IMR-90 (cell line): ENCODE measurements at places on chromosomes 5 and 9. TPM values are rescaled to one million over a fixed set of nuclear protein-coding genes. Genes with fewer than 3 reads are reported as not detected.

DNA sequence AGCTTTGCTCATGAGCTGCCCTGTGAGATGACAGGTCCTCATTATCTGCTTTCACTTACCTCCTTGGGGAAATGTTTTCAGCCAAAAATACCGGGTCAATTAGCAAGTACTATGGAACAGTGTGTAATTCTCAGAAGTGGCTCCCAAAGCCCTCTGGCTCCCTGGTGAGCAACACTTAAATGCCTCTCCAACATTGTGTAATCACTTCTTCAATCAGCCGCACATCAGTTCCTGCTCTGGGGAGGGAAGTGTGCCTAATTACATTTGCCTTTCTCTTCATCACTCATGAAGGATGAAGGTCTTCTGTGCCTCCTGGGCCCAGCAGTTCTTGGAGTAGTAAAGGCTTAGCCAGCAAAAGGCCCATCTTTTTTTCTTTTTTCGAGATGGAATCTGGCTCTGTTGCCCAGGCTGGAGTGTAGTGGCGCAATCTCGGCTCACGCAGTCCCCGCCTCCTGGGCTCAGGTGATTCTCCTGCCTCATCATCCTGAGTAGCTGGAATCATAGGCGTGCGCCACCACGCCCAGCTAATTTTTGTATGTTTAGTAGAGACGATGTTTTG, 23.1 kb downstream of the NIM1K start:
- H3K27ac ChIP-seq: no peak overlapping the region
- H3K27me3 ChIP-seq: peaks cover 2% of the 10 kb centered on the region; the same call in 1 of the 2 replicates
- H3K4me3 ChIP-seq: no peak overlapping the region
- no peaks in the 10 kb centered on the region for H3K36me3 ChIP-seq

- no peaks in the 10 kb centered on the region for H3K4me1 ChIP-seq
- peak within 1 kb of the TSS; percentile 74; the same call in 1 of the 2 replicates for H3K27ac ChIP-seq
- no peaks in the 10 kb centered on the region for H3K27me3 ChIP-seq
- H3K4me3 ChIP-seq: peak within 1 kb of the TSS; percentile 86
- no peaks in the 10 kb centered on the region for H3K36me3 ChIP-seq
These were observed at the start of gene PCDHB2 for GRCh38 chr5:141094481-141095262. Gene PCDHB2 (plus strand): TSS chr5:141094615. CDS start chr5:141094791, 176 bp downstream.

DNA sequence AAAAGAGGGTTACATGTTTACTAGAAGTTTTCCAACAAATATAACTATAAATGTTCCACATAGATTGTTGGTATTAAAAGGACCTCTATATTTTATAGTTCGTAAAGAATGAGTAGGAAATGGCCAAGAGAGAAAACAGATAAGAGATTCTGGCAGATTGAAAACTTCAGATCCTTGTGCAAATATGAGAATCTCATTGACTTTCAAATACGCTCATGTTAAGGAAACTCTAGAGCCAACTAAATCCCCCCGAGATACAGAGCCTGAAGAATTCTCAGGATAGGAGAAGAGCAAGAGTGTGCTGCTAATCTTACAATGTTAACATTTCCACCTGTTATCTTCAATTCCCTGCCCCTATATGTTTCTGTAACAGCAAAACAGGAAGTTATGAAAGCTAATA, 159.0 kb upstream of the OR13F1 start:
- no peak overlapping the region for H3K27ac ChIP-seq
- no peak for DNase-seq
- H3K27me3 ChIP-seq: no peaks in the 10 kb centered on the region

GRCh38 chr5:35618781-35619180, 1.1 kb downstream of the SPEF2 start:
- peaks cover 3% of the 10 kb centered on the region; the same call in 1 of the 2 replicates for H3K4me1 ChIP-seq
- no peak overlapping the region for H3K27ac ChIP-seq
- no peak for DNase-seq
- H3K27me3 ChIP-seq: no peaks in the 10 kb centered on the region
- no peaks in the 10 kb centered on the region for H3K36me3 ChIP-seq
- H3K4me3 ChIP-seq: no peak overlapping the region

DNA sequence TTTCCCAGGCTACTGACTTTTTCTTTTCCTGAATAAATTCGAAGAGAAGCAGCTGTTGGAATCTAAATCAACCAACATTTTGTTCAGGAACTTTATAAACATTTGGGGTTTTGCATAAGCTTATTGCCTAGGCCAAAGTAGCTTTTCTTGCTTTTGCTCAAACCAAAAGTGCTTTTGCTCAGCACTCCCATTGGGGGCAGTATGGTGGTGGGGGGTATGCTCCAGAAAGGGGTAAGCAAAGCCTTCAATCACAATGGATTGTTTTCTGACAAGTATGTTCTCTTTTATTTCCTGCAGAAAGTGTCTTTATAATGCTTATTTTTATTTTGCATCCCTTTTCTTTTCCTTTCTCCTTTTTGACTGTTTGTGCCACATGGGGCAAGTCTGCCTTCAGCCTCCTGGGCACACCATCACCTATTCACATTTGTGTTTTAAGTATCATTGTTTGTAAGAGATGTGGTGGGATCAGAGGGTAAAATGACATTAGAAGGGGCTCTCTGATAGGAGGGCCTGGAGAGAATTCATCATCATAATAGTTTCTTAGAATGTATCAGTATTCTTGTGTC, 86.0 kb downstream of the PRDM6 start:
- H3K36me3 ChIP-seq: peaks cover 6% of the 10 kb centered on the region; the same call in 1 of the 2 replicates
- peaks cover 3% of the 10 kb centered on the region; the same call in 1 of the 2 replicates for H3K27me3 ChIP-seq
- H3K4me1 ChIP-seq: no peaks in the 10 kb centered on the region
- DNase-seq: no peak

GRCh38 chr5:118479285-118479684, 509.1 kb downstream of the DTWD2 start:
- no peak overlapping the region for H3K27ac ChIP-seq
- no peak for DNase-seq
- no peaks in the 10 kb centered on the region for H3K36me3 ChIP-seq
- no peaks in the 10 kb centered on the region for H3K4me1 ChIP-seq
- no peaks in the 10 kb centered on the region for H3K27me3 ChIP-seq

GRCh38 chr9:129173296-129174101, 4.6 kb downstream of the IER5L start:
- H3K36me3 ChIP-seq: peaks cover 4% of the 10 kb centered on the region; the same call in 1 of the 2 replicates
- peak overlapping the region; percentile 55 for H3K27ac ChIP-seq
- no peaks in the 10 kb centered on the region for H3K27me3 ChIP-seq

GRCh38 chr9:75910731-75911130, 20.3 kb downstream of the PCSK5 start:
- no peaks in the 10 kb centered on the region for H3K27me3 ChIP-seq
- no peak overlapping the region for H3K4me3 ChIP-seq
- H3K27ac ChIP-seq: no peak overlapping the region
- no peaks in the 10 kb centered on the region for H3K36me3 ChIP-seq
- DNase-seq: no peak
- H3K4me1 ChIP-seq: no peaks in the 10 kb centered on the region

GRCh38 chr5:174307656-174308271, 262.3 kb downstream of the NSG2 start:
- H3K27ac ChIP-seq: no peak overlapping the region
- H3K4me3 ChIP-seq: no peak overlapping the region
- peaks cover 2% of the 10 kb centered on the region; the same call in 1 of the 2 replicates for H3K4me1 ChIP-seq
- H3K27me3 ChIP-seq: peaks cover 5% of the 10 kb centered on the region; the same call in 1 of the 2 replicates

DNA sequence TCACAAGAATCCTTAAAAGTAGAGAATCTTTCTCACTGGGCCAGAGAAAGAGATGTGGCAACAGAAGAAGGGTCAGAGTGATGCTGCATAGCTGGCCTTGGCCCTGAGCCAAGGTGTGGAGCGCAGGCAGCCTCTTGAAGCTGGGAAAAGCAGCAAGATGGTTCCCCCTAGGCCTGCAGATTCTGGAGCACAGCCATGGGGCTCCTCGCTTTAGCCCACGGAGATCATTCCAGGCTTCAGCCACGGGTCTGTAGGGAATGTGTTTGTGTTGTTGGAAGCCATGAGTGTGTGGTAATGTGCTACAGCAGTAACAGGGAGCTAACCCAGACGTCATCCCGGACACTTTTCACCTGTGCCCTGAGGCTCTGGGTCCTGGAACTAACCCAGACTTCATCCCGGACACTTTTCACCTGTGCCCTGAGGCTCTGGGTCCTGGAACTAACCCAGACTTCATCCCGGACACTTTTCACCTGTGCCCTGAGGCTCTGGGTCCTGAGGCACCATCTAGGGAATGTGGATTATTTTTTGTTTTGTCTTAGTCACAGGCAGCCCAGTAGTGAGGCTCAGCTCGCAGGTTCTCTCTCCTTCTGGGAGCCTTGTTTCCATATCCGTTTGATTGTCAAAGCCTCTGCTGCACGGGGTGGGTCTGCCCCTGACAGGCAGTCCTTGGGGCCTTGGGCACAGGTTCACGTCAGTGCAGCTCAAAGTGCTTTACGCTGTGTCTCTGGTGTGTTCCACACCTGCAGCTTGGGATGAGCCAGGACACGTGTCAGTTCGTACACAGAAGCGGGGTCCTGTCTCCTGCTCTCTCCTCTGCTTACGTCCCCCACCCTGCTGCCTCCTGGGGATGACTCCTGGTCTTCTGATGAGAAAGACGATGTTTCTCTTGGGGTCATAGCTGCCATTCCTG, 56.3 kb upstream of the EXOC3 start:
- no peaks in the 10 kb centered on the region for H3K27me3 ChIP-seq
- H3K4me1 ChIP-seq: peaks cover 7% of the 10 kb centered on the region
- H3K4me3 ChIP-seq: no peak overlapping the region
- H3K27ac ChIP-seq: peak overlapping the region; percentile 24; the same call in 1 of the 2 replicates
- peaks cover 40% of the 10 kb centered on the region for H3K36me3 ChIP-seq
- DNase-seq: peak; percentile 76

The ANKRD33B gene
- total RNA-seq: 2.5 and 2.8 TPM in 2 replicates

The PTPN3 gene
- 0.72 and 0.83 TPM in 2 replicates for total RNA-seq

The UBTD2 gene
- total RNA-seq: 20.6 and 25.6 TPM in 2 replicates

The OLFM1 gene
- total RNA-seq: 0.28 and 0.36 TPM in 2 replicates

The NMUR2 gene
- not detected in 2 replicates for total RNA-seq

The IGIP gene
- 5.0 and 6.7 TPM in 2 replicates for total RNA-seq

The CACNA1B gene
- total RNA-seq: not detected in 2 replicates

The TRUB2 gene
- 16.7 and 21.3 TPM in 2 replicates for total RNA-seq

The PCDHGA12 gene
- total RNA-seq: 8.8 and 9.7 TPM in 2 replicates
